ENCODE measurements at places on chromosomes 2 and 18.

DNA sequence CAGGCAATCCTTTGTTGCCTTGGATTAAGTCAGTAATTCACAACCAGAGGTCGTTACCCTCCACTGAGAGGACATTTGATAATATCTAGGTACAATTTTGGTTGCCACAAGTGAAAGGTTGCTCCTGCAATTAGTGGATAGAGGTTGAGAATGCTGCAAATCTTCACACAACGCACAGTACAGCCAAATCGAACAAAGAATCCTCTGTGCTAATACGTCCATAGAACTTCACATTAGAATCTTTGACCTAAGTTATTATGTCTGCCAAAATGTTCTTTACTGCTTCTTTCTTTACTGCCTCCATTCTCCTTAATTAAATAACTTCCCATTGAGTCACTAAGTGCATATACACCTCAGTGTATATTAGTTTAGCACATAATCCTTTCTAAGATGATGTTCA, 879.5 kb downstream of the TRIB2 start:
- DNase-seq = no peak

DNA sequence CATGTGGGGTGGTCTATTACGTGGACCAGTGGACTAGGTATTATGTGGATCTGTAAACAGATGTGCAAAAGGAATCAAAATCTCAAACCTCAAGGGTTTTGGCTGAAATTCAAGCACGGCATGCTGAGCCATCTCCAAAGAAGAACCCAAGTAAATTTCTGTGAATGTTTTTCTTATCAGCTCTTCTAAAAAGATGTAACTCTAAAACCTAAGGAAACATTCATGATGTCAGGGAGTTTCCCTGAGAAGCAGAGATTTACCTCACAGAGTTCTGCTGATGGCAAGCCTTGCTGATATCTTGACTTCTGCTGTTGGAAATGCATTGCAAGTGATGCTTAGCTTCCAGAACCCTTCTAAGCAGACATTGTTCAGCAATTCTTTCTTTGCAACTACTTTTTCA, 21.6 kb downstream of the DSG4 start:
- no peak for DNase-seq

- DNase-seq = no peak
Measured at GRCh38 chr2:168097431-168097830, 150.0 kb downstream of the STK39 start.

DNA sequence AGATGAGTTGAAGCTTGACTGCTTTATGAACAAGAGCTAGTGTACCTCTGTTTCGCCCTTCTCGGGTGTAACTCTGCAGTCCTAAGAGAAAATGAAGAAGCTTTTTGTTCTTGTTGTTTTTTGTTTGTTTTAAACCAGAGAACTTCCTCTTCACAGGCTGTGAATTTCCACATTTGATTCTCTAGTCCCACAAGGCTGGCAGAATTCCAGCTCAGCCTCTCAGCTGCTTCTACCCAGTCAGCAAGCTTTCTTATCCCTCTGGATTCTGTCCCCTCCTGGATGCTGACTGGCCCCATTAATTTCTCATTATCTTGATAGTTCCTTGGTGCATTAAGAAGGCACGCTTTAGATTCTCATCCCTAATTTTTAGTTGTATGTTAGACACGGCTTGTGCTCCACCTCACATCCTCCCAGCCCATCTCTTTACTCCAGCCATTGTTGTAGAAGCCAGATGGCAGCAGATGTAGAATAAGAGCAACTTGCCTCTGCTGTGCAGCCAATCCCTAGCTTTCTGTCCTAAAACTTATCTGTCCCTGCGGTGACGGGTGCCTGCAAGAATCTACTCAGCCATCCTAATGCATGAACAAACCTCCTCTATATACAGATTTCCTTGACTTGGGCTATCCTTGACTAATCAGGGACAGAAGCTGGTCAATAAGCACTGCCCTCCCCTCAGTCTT, 12.3 kb upstream of the RESP18 start:
- DNase-seq = peak; percentile 38

GRCh38 chr2:39313575-39313974, 69.8 kb upstream of the CDKL4 start:
- no peak for DNase-seq

DNA sequence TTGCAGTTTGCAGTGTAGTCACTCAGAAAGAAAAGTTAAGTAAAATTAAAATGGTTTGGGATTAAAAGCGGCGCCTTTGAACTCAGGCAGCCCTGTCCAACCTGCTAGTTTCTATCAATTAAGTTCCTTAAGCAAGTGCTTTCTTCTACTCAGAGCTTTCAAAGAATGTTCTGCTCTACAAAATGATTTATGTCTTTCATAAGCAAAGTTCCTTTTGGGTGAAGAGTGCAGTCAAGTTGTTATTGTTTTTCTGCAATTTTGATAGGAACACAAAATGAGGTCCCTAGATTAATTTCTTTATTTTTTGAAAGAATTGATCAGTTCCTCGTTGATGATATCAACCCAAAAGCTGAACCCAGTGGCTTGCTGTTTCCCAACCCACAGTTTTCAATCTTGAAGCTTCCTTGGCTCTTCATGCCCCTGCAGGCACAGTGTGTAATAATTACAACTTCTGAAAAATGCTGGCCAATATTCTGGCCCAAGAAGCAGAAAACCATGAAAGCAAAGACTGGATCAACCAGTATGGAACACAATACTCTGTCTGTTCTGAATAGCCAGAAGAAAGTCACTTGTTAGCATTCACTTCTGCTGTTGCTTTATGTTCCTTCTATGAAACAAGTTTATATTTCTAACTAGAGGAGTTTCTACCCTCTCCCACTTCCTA, 89.1 kb downstream of the TGIF1 start:
- no peak for DNase-seq

GRCh38 chr2:71347517-71347916, 15.9 kb downstream of the ZNF638 start:
- DNase-seq = peak; percentile 10

DNA sequence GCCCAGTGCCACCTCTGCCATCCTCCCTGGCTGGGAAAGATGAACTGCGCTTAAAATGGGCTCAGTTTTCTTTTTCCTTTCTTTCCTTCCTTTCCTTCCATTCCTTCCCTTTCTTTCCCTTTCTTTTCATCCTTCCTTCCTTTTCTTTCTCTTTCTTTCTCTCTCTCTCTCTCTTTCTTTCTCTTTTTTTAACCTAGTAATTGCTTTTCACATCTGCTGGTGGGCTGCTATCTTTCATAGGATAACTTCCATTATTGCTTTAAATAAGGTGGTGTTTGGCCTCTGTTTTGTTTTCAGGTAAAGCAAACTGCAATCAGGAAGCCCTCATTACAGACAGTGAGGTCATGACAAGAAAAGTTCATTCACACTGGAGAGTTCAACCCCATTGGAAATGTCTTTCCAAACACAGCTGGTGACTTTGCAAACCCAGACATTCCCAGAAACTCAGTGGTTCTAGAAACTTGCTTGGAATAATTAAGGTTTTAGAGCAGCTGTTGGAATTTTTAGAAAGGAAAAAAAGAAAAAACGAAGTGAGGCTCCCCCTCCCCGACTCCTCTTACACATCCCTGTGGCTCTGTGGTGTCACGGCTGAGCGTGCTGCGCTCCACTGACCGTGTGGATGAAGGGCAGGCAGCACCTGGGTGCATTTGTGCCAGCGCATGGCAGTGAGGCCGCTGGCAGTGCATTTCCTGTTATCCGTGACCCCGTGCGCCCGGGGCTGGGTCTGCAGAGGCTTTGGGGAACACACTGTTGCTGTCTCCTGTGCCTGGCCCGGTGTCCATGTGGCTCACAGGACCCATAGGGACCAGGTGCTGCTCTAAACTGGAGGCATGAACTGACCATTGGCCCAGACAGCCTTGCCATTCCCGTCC, 76.9 kb downstream of the MBP start:
- no peak for DNase-seq

DNA sequence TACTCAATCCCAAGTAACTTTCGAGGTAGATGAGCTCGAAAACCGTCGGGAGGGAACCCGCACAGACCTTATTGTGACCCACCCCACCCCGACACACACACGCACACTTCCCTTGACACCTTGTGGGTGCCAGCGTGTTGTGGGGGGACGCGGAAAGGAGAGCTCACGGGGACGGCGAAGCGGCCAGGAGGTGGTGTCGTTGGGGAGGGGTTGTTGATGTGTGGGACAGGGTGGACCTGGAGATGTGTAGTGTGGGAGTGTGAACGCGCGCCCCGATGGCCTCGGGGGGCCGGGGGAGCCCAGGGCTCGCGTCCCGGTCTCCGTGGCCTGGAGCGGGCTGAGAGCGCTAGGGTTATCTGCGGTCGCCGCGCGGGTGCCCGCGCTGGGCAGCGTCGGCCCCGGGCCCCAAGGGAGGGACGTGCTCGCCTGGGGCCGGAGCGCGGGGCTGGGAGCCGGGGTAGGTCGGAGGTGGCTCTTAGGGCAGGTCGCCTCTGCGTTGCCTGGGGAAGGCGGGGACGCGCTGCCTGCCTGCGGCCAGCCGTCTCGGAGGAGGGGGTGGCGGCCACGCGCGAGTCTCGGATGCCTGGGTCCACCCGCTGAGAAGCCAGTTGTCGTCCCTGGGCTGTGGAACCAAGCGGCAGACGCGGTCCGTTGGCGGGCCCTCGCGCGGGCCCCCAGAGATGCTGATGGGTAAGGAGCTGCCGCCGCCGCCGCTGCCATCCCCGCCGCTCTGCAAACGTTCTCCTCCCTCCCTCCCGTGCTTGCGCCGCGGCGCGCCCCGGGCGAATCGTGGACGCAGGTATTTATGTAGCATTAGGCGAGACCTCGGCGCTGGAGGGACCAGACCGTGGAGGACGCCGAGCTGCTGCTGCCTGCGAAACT, 1.6 kb downstream of the KLHL29 start:
- DNase-seq = peak; percentile 48

- no peak for DNase-seq
Measured at GRCh38 chr2:236872015-236872414, 213.7 kb upstream of the COPS8 start.

- DNase-seq = no peak
Measured at GRCh38 chr2:17422061-17422460, 96.2 kb downstream of the RAD51AP2 start.

- no peak for DNase-seq
Measured at GRCh38 chr2:108884619-108885018, 98.0 kb downstream of the CCDC138 start.

- no peak for DNase-seq
Measured at GRCh38 chr2:199692489-199692888, 158.5 kb downstream of the FTCDNL1 start.

GRCh38 chr2:235126768-235127167, 175.0 kb downstream of the SH3BP4 start:
- DNase-seq = no peak

GRCh38 chr2:189594305-189594704, 13.7 kb upstream of the SLC40A1 start:
- DNase-seq = no peak

DNA sequence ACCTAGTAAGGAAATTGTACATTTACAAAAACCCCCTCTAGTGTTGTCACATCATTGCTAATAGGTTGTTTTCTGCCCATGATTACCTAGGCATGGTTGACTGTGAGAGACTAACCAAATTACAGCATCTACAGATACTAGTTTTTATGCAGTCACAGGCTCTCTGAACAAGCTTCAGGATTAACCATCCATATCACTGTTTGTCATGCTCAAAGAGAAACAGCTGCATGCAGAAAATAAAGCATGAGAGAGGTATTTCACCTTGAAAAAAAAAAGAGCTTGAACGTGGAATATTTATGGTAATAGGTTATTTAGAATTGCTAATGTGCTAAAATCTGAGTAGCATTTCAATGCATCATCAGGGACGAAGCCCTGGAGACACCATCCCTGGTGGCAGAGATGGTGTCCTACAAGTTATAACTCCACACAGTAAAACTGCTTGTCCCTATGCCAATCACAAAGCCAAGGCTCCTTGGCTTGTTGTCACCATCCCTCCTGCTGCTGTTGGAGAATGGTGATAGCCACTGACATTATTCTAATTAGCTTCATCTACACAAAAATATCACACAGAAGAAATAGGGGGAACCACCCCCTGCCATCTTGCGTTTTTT, 5.4 kb downstream of the NEB start:
- no peak for DNase-seq

DNA sequence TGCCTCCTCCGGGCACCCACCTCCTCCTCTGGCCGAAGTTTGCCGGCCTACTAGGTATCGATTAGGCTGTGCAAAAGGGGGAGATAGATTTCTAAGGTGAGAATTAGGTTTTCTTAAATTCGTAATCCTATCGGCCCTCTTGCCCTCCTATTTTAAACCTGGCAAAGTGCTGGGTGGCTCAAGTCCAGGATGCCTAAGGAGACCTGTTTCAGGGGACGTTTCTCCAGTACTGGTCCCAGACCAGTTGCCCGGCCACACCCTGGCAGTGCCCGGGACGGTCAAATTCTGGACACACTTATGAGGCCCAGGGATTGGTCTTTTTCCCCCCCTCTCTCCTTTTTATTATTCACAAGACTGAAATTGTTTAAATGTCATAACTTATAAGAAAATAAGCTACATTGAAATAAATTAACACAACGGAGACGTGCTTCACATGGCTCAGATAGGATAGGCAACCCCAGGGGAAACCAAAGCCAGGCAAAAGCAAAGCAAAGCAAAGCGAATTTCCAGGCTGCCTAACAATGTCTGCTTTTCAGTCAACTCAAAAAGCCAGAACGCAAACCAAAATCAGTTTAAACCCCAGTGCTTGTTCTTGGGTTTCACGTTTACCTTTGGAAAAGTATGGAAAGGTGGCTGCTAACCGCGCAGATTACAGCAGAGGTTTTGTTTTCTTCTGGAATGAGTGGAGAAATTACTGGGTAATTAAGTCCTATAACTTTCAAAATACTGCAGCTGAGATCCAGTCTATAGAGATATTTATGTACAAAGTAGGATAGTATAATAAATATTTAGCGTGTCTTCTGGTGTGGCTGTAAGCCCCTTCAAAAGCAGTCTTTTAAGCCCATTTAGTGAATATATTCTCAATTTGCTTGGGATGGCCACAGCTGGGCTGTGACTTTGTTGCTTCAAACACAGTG, 3.0 kb downstream of the GBX2 start:
- DNase-seq = no peak

DNA sequence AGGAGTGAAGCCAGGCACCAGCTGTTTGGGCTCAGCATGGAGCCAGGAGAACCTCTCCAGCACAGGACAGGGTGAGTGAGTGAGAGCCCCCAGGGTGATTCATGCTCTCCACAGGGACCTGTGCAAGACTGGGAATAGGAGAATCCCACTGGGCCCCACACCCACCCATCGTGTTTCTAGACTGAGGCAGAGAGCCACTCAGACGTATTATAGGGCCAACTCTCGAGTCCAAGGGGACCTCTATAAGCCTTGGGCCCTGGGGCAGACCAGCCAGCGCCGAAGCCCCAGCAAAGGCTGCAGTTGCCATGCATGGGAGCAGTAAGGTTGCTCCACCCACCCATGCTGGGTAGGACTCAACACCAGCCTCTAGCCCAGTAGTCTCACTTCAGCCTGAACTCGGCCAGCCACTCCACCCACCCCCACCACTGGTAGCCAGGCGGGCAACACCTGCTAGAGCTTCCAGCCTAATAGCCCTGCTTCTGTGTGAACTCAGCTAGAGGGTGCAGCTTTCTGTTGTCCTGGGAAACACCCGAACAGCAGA, 19.0 kb downstream of the PFN4 start:
- no peak for DNase-seq

Data from hindlimb muscle (tissue), 1 donor.